Fibroblast of skin of left biceps (primary cell): ENCODE measurements at places on chromosomes 2 and 18.

DNA sequence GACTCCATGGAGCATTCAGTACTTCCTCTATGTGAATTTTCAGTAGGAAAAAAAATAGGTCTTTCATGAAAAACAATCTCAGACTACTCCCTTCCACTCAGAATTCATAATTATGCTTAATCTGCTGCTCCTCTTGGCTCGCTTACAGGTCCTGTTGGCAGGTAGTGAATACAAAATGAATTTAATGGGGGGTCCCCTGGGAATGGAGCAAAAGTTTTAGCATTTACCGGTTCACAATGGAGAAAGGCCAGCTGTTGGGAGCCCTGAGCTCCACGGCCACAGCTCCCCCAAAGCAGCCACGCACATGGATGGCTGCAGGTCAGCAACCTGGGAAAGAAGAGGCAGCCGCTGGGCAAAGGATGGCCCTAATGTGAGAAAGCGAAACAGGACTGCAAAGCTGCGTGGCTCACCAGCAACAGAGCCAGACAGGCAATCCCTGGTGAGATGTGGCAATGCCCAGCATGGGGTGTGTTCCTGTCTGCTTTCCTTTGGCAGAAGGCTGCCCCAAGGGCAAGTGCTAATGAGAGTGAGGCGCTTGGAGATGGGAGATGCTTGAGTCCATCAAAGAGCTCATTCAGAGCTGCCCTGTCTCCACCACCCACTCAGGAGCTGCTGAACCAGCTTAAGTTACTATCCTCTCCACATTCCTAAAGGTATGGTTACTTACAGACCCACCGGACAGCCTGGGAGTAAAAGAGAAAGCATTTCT is 447.4 kb downstream of the EPHA4 start:
- DNase-seq, result no peak

DNA sequence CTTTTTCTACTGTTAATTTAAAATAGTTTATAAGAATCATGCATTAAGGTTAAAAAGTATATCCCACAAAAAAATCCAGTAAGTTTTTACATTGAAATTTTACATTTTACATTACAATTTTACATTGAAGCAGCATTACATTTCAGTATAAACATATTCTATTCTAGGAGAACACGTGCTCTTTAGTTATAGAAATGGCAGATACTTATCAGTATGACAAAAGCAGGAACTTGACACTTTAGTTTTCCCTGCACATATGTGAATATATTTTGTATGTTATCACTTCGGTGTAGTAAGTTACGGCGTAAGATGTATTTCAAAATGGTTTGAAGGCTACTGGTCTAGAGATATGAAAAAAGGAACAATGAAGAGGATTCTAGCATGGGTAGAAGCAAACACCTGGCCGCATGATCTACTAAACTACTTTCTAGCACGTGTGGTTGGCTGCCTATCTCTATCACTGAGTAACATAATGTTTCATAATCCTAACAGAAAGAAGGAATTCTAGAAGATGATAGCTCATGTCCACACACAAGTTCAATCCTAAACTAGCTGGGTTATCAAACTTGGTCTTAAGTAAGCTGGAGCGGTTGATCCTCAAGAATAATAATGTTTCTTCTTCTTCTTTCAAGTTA is 5.4 kb downstream of the IMMT start:
- DNase-seq, result no peak

DNA sequence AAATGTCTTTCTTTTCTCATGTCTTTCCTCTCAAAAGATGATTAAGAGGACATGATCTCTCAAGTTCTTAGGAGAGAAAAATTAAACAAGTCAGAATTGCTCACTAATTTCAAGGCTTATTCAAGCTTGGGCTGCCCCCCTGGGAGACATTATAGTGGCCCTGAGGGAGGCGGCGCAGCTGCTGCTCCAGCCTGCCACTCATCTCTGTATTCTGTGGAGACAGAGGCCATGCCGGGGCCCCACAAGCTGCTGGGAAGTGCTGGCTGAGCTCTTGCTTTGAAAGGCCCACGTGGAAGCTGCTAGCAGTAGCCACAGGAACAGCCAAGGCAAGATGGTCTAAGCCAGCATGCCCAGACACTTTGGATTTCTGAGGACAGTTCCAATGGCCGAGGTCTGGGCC is 267.4 kb downstream of the LNPK start:
- no peak for DNase-seq

DNA sequence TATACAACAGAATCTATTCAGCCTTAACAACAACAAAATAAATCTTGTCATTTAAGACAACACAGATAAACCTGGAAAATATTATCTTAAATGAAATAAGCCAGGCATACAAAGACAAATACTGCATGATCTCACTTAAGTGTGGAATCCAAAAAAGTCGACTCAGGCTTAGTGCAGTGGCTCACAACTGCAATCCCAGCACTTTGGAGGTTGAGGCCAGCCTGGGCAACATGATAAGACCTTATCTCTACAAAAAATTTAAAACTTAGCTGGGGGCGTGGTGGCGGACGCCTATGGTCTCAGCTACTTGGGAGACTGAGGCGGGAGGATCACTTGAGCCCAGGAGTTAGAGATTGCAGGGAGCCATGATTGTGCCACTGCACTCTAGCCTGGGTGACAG is 75.2 kb upstream of the RNU4ATAC start:
- no peak for DNase-seq

DNA sequence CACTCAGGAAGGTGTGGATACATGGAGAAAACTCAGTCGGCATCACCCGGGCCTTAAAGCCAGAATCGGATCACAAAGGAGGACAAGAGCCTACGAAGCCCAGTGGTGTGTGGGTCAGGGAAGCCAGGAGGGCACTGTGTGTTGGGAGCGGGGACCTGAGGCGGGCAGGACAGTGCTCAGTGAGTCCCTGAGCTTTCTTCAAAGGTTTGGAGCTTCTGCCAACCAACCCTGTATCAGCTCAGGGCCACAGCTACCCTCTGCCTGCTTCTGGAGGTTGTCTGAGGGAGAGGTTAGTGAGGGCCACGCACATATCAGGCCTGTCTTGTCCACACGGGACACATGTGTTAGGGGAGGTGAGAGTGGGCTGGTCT is 52.4 kb downstream of the DYSF start:
- DNase-seq, result no peak

DNA sequence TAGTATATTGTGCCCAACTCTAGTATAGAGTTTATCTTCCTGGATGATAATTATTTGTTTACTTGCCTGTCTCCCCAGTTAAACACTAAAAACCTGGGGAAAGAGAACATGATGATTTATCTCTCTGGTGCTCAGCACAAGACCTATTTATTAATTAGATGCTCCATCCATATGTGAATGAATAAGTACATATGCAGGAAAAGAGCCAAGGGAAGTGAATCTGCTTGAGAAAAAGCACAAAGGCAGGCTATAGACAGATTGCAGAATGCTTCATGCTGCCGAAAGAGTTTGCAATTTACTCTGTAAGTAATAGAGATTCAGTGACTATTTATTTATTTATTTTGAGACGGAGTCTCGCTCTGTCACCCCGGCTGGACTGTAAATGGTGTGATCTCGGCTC is 37.3 kb upstream of the MFF start:
- no peak for DNase-seq

GRCh38 chr18:36108196-36108595 is 20.9 kb downstream of the SLC39A6 start:
- no peak for DNase-seq

DNA sequence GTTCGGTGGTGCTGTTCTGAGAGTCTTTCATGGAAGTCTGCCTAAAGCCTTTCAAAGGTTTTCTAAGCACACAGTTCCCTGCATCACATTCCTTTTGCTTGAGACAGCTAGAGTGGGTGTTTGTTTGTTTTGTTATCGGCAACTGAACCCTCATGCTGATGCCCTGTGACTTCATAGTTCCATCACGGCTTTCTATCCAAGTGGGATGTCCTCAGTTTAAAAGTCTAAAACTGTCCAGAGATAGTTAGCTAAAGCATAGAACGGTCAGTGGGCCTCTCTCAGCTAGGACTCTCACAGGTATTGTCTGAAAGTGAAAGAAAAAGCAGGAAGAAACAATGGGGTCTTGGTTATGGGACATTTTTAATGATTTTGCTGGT is 337.3 kb downstream of the OSR1 start:
- DNase-seq, result peak; percentile 70

DNA sequence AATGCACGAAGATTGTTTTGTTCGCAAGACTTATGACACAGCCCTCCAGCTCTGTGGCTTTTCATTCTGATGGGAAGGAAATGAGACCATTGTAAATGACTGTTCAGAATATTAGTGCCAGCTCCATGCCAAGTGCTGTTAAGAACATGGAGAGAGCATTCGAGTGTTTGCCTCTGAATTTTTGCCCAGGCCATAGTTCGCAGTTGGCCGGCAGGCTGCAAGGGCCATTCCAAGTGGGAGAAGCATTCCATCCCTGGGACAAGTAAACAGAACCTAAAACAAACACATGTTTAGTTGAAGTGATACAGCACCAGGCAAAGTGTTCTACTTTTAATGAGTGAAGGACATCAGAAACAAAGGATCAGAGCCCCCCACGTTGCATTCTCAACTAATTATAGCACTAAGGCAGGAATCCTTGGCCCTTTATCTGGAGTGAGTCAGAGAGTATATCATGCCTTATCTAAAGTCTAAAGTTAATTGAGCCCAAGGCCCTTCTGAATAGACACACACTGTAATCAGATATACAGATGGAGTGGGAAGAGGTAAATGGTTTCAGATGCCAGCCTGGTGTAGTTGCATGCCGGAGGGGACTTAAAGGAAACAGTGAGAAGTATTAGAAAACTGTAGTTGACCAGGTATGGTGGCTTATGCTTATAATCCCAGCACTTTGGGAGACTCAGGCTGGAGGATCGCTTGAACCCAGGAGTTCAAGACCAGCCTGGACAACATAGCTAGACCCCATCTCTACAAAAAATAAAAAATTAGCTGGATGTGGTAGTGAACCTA is 53.3 kb downstream of the NEDD4L start:
- DNase-seq, result no peak

- no peak for DNase-seq
These were observed 112.6 kb upstream of the PXDN start for GRCh38 chr2:1856922-1857321.

DNA sequence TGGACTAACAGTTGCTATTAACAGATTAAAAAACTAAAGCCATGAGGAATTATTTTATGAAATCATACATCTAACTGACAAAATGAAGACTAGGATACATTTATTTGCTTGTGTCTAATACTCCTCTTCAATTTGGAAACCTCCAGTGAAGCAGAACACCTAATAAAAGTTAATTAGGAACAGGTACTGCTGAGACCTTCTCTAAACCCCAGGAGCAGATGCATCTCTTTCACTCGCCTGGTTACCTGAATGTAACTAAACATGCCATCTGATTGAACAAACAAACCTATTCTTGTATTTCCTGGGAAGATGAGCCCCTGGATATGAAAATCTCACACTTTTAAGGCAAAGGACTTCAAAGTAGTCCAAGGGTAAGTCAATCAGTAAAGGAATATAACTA is 898.2 kb downstream of the NRXN1 start:
- DNase-seq, result no peak

DNA sequence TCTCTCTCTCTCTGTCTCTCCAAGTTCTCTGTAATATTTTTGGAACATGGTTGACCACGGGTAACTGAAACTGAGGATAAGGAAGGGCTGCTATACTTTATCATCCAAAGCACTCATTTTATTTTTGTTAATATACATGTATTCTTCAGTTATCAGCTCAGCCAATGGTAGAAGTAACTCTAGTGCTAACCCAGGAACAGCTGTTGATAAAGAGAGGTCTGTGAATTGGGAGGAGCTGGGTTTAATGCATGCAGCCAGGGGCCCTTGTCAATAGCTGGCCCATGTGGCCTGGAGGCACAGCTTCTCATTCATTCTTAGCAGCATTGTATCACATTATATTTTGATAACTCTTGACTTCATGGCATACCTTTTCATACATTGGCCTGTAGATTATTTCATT is 401.6 kb downstream of the EPHA4 start:
- DNase-seq, result no peak

- no peak for DNase-seq
These were observed 1.6 kb downstream of the SMARCAL1 start for GRCh38 chr2:216413882-216414281.

DNA sequence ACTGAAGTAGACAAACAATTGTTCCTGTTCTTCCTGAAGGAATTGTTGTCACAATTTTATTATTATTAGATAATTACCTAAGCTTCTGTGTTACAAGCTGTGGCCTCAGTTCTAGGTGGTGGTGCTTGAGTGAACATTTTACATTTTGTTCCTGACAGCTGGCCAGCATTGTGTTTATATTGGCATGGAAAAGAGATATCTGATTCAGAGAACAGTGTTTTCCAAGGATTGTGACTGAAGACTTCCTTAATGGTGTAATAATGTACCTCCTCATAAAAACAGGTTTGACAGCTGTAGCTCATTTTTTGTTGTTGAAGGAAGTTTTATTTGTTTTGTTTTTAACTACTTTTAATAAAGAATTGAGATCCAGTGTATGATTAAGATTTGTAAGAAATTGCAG is 95.2 kb downstream of the EPB41L5 start:
- DNase-seq, result peak; percentile 44

GRCh38 chr2:235348329-235348728 is 145.5 kb upstream of the AGAP1 start:
- DNase-seq, result no peak

GRCh38 chr2:66189553-66189952 is 245.4 kb upstream of the MEIS1 start:
- DNase-seq, result peak; percentile 2

GRCh38 chr2:147110962-147111361 is 733.9 kb upstream of the ACVR2A start:
- no peak for DNase-seq

GRCh38 chr2:19033240-19033639 is 325.2 kb downstream of the OSR1 start:
- DNase-seq, result no peak

DNA sequence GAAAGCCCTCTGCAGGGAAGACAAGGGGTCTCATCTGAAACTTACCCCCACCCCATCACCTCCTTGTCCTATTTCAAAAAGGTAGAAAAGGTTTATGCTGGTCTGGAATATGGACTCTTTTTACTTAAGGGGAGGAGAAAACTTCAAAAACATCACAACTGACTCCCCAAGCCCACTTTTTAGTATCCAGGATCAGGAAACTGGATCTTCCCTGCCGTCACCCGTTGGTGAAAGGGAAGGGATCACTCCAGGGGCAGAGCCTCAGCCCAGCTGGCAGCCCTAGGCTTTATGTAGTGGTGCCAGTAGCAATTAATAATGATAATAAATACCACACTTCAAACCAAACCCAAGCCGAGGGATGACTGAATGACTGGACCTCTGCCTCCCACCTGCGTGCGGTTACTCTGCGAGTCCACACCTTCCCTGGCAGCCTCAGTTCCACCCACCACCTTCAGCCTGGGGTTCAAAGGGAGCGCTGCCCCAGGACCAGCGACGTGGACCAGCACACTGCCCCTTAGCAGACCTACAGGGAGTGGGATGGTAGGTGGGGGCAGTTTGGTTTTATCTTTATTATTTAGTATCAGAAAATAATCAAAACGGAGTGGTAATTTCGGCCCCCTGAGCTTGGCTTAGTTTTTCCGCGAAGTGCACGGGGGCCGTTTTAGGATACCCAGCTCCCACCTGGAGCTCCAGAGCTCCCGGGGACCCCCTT is 4.9 kb upstream of the GATA6 start:
- DNase-seq, result no peak

GRCh38 chr2:143528021-143528420 is 398.8 kb downstream of the ARHGAP15 start:
- peak; percentile 74 for DNase-seq
